ENCODE measurements at places on chromosomes 11 and 22. TPM values are rescaled to one million over a fixed set of nuclear protein-coding genes. Genes with fewer than 3 reads are reported as not detected.

C1QTNF4 gene
- total RNA-seq, result 3.1 TPM

TLCD5 gene
- 23.1 TPM for total RNA-seq

MFRP gene
- total RNA-seq, result not detected

DGCR6 gene
- total RNA-seq, result 1.1 TPM

TREH gene
- not detected for total RNA-seq

NAALADL1 gene
- 27.9 TPM for total RNA-seq

Data from epithelial cell of proximal tubule (primary cell).